ENCODE measurements at places on chromosomes 5 and 9.

- DNase-seq = no peak
Observed at GRCh38 chr5:89676634-89677033, 732.9 kb downstream of the CETN3 start.

- no peak for DNase-seq
Observed at GRCh38 chr9:70413464-70413798, 1.0 kb downstream of the KLF9 start.

DNA sequence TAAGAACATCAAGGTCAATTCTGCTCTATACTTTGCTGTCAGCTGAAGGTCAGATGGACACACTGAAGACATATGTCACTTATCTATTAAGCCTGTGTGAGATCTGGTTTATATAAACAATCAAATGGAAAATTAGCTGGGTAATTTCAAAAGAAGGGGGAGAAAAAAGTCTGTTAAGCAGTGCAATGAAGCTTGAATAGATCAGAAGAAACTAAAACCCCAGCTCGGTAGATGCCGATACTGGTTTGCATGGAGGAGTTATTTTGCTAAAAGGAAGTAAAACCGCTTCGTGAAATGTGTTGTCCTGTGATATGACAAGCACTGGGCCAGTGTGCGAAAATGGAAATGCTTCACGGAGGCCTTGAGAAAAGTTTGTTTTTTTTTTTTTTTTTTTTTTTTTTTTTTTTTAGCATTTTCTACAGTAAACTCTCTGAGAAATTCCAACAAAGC lies 148.8 kb downstream of the MEF2C start:
- no peak for DNase-seq

GRCh38 chr5:1016036-1016435 lies 7.4 kb downstream of the NKD2 start:
- peak; percentile 90 for DNase-seq

DNA sequence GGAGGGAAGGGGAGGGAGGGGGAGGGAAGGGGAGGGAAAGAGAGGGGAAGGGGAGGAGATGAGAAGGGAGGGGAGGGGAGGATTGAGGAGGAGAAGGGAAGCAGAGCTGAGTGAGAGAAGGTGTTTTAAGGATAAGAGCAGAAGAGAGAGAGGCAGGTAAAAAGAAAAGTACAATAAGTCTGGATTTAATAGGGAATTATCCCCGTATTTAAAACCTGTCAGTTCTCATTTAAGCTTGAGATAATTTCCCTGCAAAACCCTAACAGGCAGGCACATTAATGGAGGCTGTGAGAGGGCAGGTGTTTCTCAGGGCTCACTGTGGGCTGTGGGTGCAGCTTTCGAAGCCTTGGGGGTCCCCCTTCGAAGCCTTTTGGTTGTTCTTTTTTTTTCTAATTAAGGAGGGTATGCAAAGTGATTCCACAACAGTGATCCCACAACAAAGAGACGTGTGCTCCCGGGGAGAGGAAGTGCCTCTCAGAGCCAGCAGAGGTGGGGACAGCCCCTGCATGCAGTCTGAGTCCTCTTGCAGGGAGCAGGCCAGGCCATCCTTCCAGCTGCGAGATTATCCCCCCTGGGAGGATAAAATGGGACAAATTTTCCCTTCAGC lies 317.9 kb upstream of the IRX1 start:
- no peak for DNase-seq

GRCh38 chr9:3246241-3246640 lies 279.6 kb downstream of the RFX3 start:
- no peak for DNase-seq

DNA sequence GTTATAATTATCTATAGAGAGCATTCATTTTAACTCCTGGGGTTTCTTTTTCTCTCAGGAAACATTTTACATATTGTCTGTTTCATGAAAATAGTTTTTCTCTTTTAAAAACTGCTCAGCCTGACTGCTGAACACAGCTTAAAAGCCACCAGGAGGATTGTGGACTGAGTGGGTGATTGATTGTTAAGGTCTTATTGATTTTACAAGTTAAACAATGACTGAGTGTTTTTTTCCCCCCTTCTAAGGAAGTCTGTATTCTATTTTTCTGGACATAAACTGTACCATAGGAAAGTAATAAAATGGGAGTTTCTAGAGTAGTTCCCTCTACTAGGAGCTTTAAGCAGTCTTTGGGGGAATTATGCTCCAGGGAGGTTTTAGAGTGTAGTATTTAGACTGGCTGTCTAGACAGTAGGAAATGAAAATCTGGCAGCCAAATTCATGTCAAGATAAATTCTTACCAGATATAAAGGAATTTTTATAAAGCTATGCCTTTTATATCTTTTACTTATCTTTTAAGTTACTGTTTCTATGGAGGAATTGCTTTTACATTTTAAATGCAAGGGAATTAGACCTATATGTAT lies 463.9 kb downstream of the PRR16 start:
- no peak for DNase-seq

GRCh38 chr5:180367300-180367699 lies 14.2 kb upstream of the GFPT2 start:
- no peak for DNase-seq

GRCh38 chr9:122819326-122819725 lies 9.1 kb downstream of the PDCL start:
- DNase-seq = no peak

GRCh38 chr5:106860398-106861044 lies 810.2 kb downstream of the EFNA5 start:
- DNase-seq = no peak

GRCh38 chr5:157670662-157671591 lies at the start of gene C5orf52:
C5orf52 (plus strand) TSS chr5:157671533; CDS start chr5:157671615, 82 bp downstream.
- DNase-seq = no peak

DNA sequence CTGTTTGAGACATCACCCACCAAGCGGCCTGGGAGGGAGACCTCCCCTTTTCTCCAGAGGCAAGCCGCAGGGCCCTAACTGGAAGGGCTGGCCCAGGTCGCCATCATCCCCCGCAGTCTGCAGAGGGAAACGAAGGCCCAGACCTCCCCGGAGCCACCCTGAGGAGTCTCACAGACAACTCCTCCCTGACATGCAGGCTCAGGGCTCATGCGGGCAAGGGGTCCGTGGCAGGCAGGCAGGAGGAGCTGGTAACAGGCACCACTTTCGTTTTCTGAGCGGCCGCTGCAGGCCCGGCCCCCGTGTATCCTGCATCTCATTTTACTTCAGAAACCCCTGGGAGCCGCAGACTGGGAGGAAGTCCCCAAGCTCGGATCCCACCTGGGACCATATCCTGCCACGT lies 192.0 kb upstream of the PPP1R26 start:
- peak; percentile 83 for DNase-seq

- no peak for DNase-seq
Observed at GRCh38 chr9:72880821-72881220, 72.0 kb downstream of the ALDH1A1 start.

DNA sequence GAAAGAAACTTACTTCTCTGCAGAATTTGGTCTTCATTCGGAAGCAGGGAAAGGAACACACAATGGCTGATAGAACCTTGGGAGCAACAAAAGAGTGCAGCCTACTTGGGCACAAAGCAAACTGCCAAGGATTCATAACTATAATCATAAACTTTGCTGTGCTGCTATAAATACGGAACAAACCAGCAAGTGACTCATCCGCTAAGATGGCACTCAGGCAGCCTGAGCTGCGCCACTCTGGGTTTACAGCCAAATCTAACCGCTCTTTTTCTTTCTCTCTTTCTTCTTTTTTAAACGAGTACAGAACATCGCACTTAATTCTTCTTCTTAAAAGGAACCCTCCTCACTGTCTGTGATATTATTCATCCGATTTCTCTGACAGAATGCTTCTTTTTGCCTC lies 81.1 kb downstream of the PTPN3 start:
- no peak for DNase-seq

DNA sequence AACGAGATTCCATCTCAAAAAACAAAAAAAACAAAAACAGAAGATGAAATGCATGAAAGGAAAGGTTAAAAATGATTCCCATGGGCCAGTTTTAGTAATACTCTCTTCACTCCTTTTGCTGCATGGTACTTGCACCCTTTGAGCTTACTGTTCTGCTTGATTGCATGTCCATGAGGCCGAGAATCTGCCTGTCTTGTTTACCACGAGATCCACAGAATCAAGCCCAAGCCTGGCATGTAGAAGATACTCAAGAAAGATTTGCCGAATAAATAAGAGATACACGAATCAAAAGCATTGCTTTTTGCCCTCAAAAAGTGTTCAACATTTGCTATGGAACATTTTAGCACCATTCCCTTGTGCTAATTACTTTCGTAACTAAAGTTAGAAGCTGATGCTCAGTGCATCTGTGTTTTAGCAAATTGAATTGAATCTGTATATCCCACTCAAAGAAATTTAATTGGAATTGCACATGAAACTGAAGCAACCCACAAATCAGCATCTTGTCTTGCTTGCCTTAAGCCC lies 1.1 kb downstream of the FAXDC2 start:
- no peak for DNase-seq

GRCh38 chr5:15367489-15367888 lies 132.5 kb upstream of the FBXL7 start:
- DNase-seq = no peak

- no peak for DNase-seq
Observed at GRCh38 chr5:85545129-85545528, 1072.6 kb upstream of the COX7C start.

DNA sequence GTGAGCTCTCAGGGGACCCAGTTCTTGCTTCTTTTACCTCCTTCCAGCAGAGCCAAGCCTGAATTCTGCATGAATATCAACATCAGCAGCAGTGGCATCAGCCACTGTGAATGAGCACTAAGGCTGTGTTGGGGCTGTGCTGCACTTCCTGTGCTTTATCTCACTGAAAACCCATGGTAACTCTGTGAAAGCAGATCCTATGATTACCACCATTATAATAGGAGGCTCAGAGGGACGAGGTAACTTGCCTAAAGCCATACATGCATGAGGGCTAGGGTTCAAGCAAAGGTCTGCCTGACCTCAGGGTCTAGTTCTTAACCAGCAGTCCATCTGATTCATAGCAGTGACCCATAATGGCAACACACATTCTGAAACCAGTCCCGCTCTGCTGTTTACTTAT lies 60.5 kb upstream of the RAPGEF1 start:
- DNase-seq = no peak

DNA sequence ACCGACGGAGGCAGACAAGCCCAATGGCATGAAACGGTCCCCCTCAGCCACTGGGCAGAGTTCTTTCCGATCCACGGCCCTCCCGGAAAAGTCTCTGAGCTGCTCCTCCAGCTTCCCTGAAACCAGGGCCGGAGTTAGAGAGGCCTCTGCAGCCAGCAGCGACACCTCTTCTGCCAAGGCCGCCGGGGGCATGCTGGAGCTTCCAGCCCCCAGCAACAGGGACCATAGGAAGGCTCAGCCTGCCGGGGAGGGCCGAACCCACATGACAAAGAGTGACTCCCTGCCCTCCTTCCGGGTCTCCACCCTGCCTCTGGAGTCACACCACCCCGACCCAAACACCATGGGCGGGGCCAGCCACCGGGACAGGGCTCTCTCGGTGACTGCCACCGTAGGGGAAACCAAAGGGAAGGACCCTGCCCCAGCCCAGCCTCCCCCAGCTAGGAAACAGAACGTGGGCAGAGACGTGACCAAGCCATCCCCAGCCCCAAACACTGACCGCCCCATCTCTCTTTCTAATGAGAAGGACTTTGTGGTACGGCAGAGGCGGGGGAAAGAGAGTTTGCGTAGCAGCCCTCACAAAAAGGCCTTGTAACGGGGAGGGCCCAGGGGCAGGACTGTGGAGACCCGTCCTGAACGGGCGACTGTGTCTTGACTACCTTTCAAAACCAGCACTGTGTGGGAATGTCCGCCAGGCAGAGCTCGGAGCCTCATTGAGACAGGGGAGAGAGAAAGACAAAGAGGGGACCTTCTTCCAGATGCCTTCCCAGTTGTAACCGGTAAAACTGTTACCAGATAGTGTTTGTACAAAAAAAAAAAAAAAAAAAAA lies 29.9 kb downstream of the CD180 start:
- no peak for DNase-seq

DNA sequence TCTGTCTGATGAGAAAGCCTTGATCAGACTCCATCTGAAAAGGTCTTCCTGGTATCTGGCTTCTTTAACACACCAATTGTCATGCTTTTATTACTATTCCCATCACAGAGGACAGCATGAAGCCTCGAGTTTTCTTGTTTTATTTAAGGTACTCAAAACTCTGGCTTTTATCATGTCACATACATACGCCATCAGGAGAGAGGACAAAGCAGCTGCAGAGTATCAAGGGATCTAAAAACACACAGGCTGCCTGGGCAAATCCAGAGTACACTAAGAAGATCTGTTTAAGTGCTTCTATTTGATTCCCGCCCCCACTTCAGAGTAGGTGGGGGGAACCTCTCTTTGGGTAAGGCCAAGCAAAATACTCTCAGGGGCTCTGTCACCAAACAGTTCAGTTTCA lies 277.2 kb downstream of the SPOCK1 start:
- no peak for DNase-seq

DNA sequence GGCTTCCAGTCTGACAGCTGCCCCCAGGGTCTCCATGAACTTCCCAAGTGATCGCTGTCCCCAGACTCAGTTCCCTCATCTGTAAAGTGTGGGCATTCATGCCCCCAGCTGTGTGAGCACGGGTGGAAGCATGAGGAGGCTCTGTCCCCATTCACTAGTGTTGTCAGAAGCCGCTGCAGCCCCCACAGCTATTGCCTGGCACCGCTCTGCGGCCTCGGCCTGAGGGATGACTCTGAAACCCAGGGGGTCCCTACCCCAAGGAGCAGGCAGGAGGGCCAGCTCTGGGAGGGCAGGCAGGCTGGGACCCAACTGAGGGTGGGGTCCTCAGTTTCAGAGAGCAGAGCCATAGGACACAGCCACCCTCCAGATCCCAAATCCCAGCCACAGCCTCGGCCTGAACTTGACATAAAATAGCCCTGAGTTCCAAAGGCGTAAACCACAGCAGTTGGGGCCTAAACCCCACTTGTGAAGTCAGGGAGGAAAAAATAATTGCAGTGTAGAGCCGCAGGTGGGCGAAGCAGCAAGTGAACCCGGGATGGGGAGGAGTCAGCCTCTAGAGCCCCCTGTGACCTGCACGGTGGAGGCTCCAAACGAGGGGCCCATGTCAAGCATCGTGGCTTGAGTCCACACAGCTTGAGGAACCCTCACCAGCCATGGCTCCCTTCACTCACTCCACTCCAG lies 66.0 kb upstream of the ADAMTS2 start:
- peak; percentile 75 for DNase-seq

DNA sequence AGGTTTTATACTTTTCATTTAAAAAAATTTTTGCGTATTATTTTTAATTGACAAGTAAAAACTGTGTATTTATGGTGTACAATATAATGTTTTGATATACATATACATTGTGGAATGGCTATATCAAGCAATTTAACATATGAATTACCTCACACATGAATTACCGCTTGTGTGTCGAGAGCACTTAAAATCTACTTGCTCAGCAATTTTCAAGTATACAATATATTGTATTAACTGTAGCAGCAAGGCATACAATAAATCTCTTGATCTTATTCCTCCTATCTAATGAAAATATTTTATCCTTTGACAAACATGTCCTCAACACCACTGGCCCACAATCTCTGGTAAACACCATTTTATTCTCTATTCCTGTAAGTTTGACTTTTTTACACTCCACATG lies 224.4 kb upstream of the CYLC2 start:
- no peak for DNase-seq

DNA sequence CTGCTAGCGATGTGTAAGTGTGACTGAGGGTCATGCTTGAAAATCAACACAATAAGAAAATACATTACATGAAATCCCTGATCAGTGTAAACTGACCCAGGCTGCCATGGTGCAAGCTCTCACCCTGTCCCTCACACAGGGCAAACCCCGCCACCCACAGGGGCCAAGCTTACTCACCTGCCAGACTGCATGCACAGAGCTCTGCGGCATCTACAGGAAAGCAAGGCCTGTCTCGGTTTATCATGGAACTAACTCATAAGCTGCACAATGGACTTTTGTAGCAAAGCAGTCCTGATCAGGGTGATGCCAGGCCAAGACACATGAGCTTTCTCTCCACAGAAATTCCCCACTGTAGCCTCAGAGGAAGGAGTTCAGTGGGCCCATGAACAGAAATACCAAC lies 9.7 kb downstream of the IPPK start:
- peak; percentile 56 for DNase-seq

Data from chondrocyte (in vitro differentiated cells).